ENCODE measurements at places on chromosomes 11 and 22.

- no peak for DNase-seq
Measured at GRCh38 chr11:96241331-96241841, 101.6 kb downstream of the MAML2 start.

DNA sequence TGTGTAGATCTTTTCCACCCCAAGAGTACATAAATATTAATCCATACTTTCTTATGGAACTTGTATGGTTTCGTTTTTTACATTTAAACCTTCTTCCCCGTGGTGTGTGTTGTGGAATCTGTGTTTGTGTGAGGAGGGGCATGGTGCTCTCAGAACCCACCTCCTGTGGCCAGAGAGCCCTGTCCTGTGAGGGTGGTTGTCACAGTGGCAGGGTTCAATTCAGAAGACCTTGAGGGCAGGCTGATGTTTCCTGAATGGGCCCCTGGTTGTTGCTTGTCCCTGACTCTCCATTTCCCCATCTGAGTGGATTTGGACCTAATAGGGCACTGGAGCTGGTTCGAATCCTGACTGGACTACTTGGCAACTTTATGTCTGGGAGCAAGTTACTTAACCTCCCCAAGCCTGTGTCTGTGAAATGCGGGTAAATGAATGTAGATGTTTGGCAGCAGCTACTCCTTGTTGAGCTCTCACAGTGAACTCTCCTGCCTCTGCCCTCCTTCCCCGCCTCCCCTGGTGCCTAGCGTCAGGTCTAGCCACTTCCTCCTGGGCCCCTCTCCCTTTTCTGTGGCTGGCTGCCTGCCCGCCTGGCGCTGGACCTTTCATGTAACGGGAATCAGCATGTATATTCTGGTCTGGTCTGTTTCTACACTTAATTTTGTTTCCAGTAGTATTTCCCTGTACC is 7.3 kb downstream of the NEAT1 start:
- peak; percentile 69 for DNase-seq

GRCh38 chr22:39617342-39617741 is 46.8 kb downstream of the CACNA1I start:
- DNase-seq = peak; percentile 74

DNA sequence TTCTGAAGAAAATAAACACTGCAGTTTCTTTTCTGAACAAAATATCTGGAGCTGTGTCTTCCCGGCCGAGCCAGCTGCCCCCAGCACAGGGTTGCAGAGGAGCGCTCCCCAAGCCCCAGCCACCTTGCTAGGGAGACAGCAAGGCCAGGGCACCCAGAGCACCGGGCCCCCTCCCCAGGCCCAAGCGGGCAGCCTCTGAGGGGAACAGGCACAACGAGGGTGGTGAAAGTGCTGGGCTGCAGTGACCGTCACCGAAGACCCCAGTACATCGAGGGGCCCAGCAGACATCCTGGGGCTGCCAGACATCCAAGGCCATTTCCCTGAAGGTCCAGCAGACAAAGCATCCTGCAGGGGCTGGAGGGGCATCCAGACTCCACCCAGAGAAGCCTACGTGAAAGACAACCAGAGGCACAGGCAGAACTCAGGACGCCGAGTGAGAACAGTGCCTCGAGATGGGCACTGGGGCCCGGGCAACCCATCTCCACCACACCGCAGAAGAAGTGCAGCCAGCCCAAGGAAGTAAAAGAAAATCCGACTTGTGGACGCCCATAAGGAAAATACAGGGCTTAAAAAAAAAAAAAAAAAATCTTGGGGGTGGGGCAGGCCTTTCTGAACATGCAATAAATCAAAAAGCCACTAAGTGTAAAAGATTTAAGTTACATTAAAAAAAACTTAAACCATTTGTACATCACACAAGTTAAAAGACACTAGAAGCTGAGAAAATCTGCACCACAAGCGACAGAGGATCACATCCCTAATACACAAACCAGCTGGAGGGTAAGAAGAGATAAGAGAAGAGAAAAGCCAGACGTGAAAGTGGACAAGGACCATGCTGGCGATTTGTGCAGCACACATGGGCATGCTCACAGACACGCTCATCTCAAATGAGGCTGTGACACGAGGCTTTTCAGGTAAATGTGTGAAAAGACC is 36.0 kb upstream of the COMT start:
- no peak for DNase-seq

DNA sequence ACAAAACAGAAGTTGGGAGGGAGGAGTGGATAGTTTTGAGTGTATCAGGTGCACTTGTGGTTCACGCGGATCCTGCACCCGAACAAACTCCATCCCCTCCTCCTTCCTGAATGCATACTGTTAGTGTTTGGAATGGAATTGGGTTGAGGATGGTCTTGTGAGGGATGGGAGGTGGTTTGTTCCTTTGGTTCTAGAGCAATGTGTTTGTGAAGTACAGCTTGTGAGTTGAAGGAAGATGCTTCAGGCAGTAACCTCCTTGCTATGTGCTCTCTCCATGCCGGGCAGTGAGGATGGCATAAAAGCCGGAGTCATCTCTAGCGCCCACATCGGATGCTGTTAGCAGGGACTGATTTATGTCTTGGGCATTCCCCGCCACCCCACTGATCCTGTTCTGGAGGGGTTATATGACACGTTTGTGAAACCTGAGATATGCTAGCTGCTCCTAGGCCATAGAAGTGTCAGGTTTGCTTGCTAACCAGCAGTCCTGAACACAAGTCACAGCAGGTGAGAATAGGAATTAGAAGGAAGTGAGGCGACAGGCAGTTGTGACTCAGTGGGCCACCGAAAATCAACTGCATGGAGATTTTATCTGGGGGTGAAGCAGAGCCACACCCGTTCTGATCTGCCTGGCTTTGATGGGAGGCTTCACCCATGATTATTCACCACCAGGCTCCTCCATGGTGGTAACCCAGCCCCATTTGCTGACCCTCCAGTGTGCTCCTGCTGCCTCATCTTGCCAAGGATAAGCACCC is 2.2 kb downstream of the BCR start:
- DNase-seq = peak; percentile 86

GRCh38 chr11:34625576-34625975 is 4.7 kb downstream of the EHF start:
- no peak for DNase-seq

Data from activated CD4-positive, alpha-beta T cell treated with anti-CD3 and anti-CD28 coated beads for 36 hours (primary cell).